AG04449 (cell line): ENCODE measurements at places on chromosomes 6 and 20.

DNA sequence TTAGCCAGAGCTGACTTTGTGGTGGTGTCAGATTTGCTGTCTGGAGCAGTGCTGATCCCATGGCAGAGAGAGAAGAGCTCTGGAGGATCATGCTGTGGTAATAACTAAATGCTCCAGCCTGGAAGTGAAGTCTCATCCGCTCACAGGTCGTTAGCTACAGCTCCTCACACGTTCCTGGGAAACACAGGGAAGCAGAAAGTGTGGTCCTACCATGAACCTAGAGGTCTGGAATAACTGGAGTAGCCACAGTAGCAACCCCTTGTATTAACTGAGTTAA lies 2.7 kb downstream of the HIVEP1 start:
- DNase-seq: no peak

DNA sequence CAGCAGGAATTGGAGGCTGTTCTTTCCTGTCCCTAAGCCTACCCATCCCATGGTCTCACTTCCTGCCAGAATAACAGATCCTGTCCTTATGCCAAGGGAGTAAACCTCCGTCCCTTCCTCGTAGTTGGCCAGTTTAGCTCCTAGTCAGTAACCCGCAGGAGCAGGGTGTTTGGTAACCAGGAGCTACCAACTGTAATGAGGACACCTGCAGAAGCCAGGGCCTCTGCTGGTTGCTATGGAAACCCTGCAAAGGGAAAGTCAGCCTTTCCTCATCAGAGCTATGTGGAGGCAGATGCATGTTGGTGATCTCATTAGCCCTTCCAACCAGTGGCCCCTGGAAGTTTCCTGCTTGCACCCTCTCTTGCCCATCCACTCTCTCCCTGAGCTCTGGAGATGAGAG lies 368.2 kb upstream of the SULF2 start:
- no peak for DNase-seq

DNA sequence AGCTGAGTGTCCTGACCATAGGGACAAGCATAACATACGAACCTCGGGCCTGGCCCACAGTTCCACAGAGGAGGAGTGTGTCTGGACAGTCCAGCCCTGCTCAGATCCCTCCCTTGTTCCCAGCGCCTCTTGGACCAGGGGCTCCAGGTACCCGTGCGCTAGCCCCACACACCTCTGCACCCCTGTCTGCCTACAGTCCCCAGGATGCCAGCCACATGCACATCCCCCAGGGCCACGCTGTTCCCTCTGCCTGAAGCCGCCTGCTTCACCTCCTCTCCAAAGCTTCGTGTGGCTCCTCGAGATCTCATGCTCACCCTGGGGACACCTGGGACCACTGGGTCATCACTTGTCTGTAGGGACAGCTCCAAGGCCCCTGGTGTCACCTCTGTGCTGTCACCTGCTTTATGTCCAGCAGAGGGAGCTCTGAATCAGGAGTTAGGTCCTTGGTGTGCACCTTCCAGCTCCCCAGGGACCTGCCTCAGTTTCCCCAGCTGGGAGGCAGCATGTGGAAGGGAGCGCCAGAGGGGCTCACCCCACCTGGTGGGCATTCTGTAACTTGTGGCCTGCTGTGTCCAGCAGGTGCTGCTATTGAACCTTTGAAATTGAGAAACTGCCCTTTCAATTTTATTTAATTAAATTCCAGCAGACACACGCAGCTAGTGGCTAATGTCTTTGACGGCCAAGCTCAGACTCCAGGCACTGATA lies 7.3 kb upstream of the YTHDF1 start:
- DNase-seq: no peak

DNA sequence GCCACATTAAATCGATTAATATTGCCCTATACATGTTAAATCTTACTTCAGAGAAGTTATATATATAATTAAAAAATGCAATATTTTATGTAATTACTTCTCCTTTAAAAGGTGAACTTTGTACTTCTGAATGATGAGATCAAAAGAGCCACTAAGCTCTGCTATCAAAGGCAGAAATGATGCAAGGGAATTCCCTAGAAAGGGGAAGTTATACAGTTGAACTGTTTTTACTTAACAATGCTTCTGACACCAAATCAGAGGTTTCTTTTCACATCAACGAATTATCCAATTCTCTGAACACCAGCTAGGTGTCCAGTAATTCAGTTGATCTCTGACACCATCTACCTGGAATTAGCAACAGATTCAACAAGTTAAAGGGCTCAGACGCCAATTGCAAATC lies 319.9 kb upstream of the TSHZ2 start:
- DNase-seq: no peak

GRCh38 chr6:169859401-169859977 lies 108.1 kb downstream of the ERMARD start:
- no peak for DNase-seq

- peak; percentile 7 for DNase-seq
Measured at GRCh38 chr20:20568604-20569205, 143.7 kb downstream of the RALGAPA2 start.

- peak; percentile 49 for DNase-seq
Measured at GRCh38 chr6:37102299-37103168, 67.4 kb upstream of the PIM1 start.

DNA sequence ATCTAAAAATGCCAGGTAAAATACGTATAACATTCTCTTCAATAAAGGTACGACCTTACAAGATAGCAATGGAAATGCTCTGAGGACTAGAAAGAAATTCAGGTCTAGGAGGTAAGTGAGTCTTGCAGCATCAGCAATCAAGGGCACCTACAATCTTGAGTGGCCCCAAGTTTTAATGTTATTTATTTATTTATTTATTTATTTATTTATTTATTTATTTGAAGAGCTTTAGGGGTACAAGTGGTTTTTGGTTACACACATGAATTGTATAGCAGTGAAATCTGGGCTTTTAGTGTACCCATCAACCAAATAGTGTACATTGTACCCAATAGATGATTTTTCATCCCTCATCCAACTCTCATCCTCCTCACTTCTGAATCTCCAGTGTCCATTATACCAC lies 574.0 kb upstream of the POU3F2 start:
- no peak for DNase-seq

DNA sequence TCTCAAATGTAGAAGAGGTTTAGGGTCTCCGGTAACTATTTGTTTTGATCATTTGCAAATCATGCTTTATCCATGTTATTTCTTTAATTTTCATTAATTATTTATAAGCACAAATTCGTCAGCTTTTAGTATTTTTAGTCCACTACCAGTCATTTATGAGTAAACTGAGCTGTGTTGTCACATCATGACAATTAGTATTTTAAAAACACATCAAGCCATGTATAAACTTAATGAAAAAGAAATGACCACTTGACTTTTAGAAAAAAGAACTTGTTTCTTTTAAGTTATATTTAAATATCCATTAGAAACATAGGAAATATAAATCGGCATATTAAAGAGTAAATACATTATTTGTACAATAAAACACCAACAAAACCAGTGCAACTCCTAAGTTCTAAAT lies 2.8 kb downstream of the NKX2-4 start:
- no peak for DNase-seq

GRCh38 chr6:16691324-16691723 lies 69.9 kb downstream of the ATXN1 start:
- DNase-seq: no peak

DNA sequence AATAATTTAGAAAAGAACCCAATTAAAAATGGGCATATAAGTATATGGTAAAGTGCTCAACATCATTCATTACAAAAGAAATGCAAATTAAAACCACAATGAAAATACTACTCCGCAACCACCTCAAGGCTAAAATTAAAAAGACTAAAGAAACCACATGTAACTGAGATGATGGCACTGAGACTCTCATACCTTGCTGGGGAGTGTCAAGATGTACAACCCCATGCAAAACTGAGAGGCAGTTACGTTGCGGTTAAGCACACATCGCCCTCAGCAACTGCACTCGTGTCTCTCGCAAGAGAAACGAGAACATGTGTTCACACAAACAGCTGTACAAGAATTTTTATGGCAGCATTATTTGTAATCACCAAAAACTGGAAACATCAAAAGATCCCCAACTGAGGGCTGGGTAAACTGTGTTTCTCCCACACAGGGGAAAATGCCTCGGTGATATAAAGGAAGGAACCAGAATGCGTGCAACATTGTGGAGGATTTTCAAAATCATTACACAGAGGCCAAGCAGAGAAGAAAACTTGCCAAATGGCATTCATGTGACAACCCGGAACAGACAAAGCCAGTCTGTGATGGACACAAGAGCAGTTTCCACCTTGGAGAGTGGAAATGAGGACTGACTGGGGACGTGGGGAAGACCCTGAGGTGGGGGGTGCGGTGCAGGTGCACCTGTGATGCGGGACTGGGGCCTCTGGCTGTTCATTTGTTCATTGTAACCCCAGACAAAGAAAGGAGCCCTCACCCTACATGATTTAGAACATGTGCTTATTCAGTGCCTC lies 144.9 kb downstream of the WDR27 start:
- DNase-seq: no peak

DNA sequence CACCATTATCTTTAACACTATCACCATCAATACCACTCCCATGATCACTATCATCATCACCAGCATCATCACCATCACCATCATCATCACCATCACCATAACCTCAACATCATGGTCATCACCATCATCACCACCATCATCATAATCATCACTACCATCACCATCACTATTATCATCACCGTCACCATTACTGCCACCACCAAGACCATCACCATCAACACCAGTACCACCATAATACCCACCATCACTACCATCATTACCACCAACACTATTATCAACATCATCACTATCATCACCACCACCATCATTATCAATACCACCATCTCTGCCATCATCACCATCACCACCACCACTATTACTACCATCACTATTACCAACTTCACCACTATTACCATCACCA lies 32.7 kb upstream of the CST1 start:
- DNase-seq: no peak

DNA sequence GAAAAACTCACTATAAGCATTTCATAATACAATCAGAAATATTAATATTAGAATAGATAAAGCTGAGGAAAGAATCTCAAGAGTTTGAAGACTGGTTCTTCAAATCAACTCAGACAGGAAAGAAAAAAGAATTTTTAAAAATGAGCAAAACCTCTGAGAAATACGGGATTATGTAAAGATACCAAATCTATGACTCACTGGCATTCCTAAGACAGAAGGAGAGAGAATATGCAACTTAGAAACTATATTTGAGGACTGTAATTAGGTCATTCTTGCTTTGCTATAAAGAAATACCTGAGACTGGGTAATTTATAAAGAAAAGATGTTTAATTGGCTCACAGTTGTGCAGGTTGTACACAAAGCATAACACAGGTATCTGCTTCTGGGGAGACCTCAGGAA lies 665.1 kb downstream of the RNF144B start:
- no peak for DNase-seq

GRCh38 chr6:146833157-146833556 lies 234.4 kb downstream of the ADGB start:
- no peak for DNase-seq
